ENCODE measurements at places on chromosomes 16 and 17.

DNA sequence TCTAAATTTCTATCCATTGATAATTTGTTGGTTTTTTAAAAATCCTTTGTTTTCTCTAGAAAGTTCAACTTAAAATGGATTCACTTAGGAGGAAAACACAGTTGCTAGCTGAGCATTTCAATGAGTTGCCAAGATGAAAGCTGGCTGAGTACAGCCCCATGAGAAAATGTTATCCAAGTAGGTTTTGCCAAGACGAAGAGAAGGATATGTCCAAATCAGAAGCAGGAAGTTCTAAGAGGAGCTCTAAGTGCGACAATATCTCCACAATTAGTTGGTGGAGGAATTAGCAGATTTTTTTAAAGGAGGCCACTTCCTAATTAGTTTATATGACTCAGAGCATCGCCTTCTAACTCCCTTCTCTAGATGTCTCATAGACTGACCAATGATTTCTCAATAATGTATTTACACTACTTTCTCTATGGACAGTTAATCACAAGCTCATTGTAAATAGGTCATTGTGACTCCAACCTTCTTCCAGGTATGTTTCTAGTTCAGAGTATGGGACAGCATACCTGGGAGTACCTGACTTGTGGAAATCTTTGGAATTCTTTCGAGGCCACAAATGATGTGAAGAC, 873.3 kb upstream of the SOX9 start:
- DNase-seq: no peak

DNA sequence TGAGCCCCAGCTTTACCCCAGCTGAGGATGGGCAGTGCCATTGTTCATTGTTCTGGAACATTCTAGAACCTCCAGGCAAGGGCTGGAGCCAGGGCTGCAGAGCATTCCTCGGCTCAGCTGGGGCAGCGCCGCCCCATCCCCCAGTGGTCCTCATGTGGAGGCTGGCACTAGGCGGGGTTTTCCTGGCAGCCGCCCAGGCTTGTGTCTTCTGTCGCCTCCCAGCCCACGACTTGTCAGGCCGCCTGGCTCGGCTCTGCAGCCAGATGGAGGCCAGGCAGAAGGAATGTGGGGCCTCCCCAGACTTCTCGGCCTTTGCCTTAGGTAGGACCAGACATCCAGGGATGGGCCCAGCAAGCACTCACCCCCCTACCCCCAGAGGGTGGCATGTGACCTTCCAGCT, at the start of gene TMEM95:
Gene TMEM95 (plus strand): TSS at position 104 of the 400 bp plus-strand sequence. CDS start 49 bp downstream, at position 153.
- DNase-seq: no peak

DNA sequence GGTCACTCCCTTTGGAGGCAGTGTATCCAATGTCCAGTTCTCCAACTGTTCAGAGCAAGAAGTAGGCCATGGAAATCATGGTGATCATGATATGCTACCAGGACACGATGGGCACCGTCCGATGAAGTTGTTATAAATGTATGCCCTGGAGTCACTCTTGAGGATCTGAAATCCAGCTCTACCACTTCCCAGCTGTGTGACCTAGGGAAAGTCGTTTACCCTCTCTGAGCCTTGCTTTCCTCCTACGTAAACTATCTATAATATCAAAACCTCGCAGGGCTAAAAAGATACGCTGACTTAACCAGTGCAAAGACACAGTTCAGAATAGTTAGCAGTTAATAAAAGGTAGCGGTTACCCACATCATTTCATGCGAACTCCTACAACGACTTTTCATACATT, 194.2 kb downstream of the XYLT1 start:
- DNase-seq: no peak

- no peak for DNase-seq
These were observed 5.5 kb downstream of the SOX8 start for GRCh38 chr16:986925-987582.

GRCh38 chr17:6544011-6544370, 12.4 kb downstream of the PITPNM3 start:
- no peak for DNase-seq

- no peak for DNase-seq
These were observed 189.3 kb downstream of the AATF start for GRCh38 chr17:37137906-37138514.

DNA sequence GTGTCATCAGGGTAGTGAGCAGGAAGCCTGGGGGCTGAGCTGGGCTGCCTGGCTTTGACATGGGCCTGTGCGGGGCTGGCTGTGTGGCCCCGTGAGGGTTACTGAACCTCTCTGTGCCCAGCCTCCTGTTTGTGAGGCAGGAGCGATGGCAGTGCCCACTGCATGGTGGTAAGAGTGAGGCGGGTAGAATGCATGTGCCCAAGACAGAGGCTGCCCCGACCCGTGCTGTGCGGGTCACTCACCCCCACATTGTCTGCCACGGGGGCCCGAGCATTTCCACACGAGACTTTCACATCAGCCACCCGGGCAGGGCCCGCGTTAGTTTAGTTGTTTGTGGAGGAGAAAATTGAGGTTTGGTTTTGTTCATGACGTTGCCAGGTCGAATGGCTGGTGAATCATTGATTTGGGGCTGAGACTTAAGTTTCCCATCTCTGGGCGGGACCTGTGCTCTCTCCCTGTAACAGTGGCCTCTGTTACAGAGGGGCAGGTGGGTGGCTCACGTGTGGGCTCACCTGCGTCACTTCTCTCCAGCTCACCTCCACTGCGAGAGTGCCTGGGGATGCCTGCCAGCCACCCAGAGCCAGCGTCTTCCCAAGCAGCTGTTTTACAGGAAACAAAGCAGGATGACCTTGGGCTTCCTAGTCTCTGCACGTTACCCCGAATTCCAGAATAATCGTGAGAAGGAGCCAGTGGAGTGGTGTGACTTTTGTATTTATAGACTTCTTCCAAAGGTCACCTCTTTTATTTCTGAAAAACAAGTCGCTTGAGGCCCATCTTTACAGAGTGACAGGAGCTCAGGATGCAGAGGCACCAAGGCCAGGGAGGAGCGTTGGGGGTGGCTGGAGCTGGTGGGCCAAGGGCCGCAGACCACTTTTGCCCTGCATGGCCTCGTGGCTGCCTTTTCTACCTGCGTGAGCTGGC, 150.6 kb downstream of the RPTOR start:
- no peak for DNase-seq
